ENCODE measurements at places on chromosomes 4 and X.

GRCh38 chr4:170420255-170420693, 330.5 kb upstream of the AADAT start:
- DNase-seq: no peak

GRCh38 chr4:78138252-78138651, 81.1 kb downstream of the FRAS1 start:
- no peak for DNase-seq

DNA sequence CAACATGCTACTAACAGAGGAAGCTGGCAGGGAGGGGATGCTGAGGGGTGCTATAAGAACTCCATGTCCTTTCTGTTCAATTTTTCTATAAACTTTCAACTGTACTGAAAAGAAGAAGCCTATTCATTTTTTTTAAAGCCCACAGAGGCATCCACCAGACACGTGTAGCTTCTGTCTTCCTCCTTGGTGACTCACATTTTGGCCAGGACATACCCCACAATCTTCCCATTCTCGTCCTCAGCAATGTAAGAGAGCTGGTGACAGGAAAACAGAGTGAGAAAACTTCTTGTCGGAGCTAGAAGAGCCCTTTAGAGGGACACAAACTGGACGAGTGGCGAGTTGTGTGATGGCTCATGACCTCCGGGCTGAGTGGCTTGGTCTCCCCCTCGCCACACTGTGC, 1.1 kb downstream of the NAA10 start:
- no peak for DNase-seq

DNA sequence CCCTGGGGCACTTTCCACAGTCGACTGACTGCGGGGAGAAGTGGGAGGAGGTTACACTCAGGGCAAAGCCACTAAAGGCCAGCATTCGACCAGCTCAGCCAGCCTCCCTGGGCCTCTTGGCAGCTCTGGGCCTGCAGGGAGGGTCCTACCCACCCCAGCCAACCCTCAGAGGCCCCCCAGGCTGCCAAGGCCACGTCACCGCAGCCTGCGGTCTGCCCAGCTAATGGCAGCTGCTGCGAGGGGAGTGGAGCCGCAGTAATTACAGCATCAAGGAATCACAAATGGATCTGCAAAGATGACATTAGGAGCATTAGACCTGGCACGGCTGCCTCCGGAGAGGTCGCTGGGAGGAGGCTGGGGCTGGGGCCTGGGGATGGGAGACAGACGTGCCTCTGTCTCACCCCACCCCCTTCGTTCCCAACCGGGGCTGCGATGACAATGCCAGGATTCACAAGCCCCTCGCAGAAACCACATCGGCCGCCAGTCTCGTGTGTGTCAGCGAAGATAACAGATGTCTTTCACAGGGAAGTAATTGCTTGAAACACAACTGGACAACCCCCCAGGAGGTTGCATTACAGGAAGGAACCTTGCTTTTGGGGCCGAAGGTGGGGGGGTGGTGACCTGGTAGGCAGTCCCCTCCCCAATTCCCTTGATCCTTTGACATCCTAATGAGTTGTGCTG, 367.6 kb downstream of the BCOR start:
- DNase-seq: no peak

DNA sequence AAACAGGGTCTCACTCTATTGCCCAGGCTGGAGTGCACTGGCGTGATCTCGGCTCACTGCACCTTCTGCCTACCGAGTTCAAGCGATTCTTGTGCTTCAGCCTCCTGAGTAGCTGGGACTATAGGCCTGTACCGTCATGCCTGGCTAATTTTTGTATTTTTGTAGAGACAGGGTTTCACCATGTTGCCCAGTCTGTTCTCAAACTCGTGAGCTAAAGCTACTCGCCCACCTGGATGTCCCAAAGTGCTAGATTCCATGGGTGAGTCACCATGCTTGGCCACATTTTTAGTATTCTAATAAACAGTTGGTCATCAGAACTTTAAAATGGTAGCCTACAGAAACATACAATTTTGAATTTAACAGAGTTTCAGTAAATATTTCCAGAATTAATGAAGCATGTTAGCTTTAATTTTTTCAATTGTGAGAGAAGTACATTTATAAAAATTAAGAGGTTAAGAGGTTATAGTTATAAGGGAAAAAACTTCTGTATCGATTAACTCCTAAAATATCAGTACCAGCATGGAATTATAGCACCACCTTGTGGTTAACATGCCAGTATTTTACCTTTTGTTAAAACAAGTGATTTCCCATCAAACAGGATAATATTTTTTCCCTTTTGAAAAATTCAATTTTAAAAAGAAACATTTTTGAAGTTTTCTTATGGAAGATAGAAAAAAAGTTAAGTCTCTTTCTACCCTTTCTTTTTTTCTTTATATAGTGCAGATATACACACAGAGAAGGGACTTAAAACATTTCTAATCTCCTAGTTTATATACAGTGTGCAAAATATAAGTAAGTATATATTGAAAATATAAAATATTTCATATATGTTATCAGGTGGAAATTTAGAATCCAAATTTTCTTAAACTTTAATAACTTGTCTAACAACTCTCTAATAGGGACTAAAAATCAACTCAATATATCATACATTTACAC, 35.4 kb downstream of the CEP44 start:
- DNase-seq: no peak

DNA sequence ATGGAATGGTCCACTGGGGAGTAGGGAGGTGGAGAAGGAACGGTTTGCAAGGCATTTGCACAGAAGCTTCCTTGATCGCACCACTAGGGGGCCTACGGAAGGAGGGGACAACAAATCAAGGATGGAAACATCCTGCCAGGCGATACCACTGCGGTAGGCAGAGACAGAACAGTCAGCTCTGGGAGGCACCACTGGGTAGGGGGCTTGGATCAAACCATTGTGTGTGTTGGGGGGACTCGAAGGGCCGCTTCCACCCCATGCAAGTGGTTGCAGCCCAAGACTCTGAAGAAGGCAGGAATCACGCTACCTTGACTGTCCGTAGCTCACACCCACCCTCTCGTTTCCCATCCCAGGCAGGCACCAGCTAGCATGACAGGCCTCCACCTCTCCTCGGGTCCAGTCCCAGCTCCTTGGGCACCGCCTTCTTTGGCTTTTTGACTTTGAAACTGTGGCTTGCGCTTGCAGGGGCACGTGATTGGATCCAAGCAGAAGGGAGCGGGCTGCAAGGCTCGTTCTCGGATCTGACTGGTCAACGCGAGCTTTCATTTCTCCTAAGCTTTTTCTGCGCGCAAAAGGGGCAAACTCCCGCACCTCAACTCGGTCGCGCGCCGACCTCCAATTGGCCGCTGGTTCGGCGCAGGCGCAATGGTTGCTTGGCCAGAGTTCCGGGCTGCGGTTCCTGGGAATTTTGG, 28.4 kb downstream of the GAGE1 start:
- DNase-seq: no peak

DNA sequence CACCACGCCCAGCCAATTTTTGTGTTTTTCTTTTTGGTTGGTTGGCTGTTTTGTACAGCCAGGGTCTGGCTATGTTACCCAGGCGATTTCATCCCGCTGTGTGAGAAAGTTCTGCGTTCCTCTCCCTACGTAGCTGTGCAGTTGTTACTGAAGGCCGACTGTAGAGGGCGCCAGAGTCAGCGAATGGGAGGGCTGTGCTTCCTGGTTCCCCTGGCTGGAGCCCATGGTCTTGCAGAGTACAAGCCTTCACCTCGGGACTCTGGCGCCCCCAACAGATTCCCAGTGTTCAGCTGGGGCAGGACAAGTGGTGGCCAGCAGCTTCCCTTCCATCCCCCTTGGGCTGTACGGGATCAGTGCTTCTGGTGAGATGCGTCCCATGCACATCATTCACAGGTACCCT, 5.6 kb upstream of the CT45A1 start:
- no peak for DNase-seq

GRCh38 chr4:183100827-183101226, 1.8 kb downstream of the WWC2 start:
- DNase-seq: no peak

DNA sequence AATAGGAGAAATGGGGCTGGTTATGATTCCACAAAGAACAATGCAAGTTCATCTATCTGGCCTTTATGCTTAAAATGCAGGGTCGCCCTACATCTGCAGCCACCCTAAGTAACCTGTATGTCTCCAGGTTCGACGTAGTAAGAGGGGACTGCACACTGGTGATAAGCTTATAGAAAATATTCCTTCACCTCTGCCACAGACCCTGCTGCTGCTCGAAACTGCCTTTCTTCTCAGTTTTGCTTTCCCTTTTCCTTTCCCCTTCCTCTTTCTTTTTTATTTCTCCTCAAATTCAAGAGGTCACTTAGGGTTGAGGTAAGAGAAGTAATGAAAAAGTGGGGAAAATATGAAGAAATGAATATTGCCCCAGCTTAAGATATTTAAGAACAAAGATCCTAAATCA, 123.5 kb downstream of the DCHS2 start:
- DNase-seq: no peak

GRCh38 chr4:122481766-122482405, 25.4 kb upstream of the IL2 start:
- no peak for DNase-seq

GRCh38 chrX:13936521-13937225, 93.0 kb downstream of the GEMIN8 start:
- no peak for DNase-seq

DNA sequence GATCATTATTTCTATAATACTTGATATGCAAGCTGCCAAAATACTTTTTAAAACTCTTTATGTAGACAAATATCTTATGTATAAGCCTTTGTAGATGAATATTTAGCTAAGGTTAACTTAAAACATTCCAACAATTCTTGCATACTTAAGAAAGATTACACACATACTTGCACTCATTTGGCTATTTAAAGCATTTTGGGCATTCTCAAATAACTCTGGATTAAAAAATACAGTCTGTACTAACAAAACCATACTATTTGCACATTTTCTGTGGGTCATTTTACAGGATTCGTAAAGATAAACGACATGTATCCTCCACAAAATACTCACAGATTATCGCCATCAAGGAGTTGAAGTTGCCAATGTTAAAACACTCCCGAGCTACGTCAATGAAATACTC, 26.5 kb downstream of the RASGEF1B start:
- no peak for DNase-seq

DNA sequence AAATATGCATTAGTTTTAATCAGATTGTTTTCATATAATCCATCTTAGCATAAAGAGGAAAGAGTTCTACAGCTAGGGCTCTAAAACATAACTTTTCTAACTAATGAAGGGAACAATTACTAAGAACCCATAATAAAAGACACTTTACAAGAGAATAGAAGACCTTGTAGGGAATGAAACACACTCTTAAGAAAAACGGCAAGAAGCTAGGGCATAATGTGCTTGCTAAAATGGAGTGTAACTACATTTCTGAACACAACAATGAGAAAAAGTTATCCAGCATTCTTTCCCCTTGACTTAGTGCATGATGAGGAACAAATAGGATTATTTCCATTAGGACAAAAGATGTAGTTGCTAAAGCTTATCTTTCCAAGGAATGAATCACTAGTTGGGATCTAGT, 54.6 kb downstream of the ARHGAP6 start:
- DNase-seq: no peak

- no peak for DNase-seq
Measured at GRCh38 chr4:182901337-182901736, 15.8 kb downstream of the DCTD start.

DNA sequence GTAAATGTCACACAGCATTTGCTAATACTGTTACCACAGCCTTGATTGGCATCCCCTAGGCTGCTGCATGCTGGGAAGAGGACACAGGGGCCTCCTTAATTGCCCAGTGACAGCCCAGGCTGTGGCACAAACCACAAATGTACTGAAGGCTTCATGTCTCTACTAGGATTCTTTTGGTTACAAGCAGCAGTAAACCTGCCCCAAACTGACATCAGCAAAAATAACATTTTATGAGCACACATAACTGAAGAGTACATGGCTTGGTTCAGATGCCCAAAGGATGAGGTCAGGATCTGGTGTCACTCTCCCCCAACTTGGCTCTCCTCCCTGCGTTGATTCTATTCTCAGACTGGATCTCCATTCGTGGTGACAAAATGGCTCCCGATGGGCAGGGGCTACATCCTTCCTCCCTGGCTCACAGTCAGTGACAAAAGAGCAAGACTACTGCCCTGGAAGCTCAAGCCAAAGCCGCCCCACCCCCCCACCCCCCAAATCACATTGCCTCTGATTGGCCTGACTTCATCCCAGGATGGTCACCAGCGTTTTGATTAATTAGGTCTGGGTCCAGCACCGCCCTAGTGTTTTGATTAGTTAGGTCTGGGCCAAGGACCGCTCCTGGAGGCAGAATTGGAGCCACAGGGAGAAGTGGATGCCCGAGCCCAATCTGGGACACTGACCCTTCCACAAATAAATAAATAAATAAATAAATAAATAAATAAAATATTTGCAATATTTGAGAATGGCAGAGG, 180.5 kb upstream of the RBPJ start:
- DNase-seq: no peak

- no peak for DNase-seq
Measured at GRCh38 chr4:72383439-72383838, 185.6 kb downstream of the ADAMTS3 start.

DNA sequence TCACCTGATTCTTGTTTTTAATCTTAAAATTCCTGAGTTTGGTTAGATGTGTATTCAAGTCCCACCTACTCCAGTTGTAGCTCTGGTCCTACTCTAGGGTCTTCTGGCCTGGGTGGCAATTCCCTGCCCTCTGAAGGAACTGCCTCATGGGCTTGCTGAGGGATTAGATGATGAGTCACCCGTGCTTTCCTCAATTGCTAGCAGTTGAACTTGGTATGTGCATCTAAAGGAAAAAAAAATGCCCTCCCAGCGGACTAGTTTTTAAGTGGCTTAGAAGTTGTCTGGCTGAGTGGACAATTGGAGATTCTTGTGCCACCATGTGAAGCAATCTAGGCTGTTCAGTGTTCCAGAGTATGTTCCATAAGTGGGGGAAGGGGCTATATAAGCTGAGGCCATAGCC, 127.0 kb downstream of the CCNG2 start:
- DNase-seq: no peak

DNA sequence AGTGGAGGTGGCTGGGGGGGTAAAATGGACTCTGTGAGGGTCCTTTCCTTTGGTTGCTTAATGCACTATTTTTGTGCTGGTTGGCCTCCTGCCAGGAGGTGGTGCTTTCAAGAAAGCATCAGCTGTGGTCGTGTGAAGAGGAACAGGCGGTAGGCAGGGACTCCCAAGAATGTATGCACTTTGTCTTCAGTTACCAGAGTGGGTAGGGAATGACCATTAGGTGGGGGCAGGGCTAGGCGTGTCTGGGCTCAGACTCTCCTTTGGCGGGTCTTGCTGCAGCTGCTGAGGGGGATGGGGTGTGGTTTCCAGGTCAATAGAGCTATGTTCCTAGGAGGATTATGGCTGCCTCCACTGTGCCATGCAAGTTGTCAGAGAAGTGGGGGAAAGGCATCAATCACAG, 509.0 kb downstream of the PCDH19 start:
- DNase-seq: no peak

Data from stimulated activated CD8-positive, alpha-beta memory T cell treated with anti-CD3 and anti-CD28 coated beads, Interleukin-7, amount 100 ng/mL, for 1 hour (primary cell).